ENCODE measurements at places on chromosomes 12 and 14.
A peak's percentile ranks its signal among the peaks of the same experiment; 100 is the strongest.

DNA sequence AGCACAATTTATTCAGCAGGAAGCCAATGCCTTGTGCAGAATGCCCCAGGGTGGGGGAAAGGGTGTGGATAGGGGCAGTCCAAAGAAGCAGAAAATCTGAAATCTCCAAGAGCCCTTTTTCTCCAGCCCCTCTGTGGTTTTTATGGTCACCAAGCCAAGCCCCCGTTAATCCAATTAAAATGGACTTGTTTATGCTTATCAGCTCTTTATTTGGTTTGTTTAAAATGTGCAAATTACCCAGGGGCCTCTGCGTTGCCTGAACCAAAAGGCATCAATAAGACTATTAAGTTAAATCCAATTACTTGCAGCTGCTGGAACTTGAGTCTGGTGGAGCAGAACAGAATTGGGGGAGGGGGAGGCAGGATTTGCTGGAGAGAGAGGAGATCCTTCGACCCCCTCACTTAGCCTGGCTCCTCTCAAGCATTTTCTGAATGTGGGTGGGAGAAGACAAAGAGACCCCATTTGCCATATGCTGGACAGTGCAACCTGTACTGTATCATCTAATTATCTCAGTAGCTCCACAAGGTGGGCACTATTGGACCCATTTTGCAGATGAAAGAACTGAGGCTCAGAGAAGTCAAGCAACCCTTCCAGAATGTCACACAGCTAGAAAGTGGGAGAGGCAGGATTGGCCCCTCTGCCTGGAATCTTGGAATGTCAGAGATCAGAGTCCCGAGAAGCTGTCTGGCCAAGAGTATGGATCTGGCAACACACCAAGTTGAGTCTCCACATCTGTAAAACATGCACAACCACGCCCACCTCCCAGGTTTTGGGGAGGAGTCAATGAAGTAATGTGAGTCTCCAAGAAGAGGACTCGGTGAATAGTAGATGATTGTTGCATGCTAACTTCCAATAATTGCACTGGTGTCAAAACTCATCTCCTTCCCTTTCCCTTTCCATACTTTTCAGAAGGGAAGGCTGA is 66.9 kb downstream of the CMKLR1 start:
- no peak for DNase-seq

DNA sequence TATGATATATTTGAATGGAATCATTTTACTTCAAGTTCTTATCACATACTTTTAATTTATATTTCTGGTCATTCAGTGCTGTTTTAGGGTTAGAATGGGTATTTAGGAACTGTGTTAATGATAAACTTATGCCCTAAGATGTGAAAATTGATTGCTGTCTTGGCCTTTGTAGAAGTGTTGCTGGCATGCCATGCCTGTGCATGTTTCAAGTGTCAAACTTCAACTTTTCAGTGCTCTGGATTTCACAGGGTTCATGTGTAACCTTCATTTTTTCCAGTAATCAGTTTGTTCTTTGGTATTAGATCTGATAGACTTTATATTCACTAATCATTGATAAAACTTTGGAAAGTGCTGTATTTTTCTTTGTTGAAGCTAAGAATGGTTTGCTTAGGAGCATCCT is 36.6 kb downstream of the YLPM1 start:
- DNase-seq, result no peak

DNA sequence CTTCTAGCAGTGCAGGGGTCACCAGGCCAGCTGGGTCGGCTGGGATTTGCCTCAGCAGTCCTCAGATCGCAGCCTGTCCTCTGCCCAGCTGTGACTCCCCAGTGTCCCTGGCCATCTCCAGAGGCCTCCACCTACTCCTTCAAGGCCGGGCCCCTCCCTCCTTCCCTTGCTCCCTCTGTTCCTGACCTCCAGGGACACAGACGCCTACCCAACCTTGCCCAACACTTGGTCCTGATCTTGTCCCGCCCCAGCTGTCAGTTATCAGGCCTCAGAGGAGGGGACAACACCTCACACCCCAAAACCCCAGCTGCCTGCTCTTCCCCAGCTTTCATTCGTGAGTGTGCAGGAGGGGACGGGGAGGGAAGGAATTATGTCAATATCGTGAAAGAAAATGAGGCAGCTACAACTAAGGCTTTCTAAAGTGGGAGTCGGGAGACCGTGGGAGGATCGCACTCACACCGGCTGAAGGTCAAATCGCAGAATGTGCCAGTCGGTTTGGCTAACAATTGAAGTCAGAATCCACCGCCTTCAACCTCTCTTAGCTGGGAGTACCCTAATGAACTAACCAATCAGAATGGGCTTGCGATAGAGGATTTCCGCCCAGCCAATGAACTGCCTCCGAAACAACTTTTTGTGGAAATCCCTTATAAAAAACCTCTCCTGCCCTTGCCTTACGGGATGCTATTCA is 9.4 kb upstream of the PLBD2 start:
- DNase-seq, result peak; percentile 25

- no peak for DNase-seq
Observed at GRCh38 chr14:31884776-31885379, 192.2 kb upstream of the ARHGAP5 start.

GRCh38 chr14:21476523-21476924 is 235 bp downstream of the RAB2B start:
- DNase-seq, result no peak

GRCh38 chr12:124525455-124525854 is 42.0 kb downstream of the NCOR2 start:
- DNase-seq, result no peak

DNA sequence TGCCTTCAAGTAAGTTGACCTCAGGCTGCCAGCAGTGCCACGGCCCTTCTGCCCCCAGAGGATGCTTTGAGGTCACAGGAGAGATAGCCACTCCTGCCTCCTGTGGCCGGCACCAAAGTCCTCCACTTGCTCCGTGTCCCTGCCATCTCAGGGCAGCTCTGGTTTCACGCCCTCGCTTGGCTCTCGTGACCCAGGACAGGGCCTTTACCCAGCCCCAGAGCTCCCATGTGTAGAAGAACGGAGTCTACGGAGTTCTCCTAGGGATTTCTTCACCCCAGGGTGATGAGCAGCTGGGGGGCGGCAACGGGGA is 178.1 kb downstream of the ADGRD1 start:
- DNase-seq, result no peak

- DNase-seq, result no peak
Observed at GRCh38 chr14:93186956-93187355, 1.8 kb downstream of the LYSET start.

GRCh38 chr14:94379291-94380224 is 8.8 kb downstream of the SERPINA1 start:
- no peak for DNase-seq

DNA sequence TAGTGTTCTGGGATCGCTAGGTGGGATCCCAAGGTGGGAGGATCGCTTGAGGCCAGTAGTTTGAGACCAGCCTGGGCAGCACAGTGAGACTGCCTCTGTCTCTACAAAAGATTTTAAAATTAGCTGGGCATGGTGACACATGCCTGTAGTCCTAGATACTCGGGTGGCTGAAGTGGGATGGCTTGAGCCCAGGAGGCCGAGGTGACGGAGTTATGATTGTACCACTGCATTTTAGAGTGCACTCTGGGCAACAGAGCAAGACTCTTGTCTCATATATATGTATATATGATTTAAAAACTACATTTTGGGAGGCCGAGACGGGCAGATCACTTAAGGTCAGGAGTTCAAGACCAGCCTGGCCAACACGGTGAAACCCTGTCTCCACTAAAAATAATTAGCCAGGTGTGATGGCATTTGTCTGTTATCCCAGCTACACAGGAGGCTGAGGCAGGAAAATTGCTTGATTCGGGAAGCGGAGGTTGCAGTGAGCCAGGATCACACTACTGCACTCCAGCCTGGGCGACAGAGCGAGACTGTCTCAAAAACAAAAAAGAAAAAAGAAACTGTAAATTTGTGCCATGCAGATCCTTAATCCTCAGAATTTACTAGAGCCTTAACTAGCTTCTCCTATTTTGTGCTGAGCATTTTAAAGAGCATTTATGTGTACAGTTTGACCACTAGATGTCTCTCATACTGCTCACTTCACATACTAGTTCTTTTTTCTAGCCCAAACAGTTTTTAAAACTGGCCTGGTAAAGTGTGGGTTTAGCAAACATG is 114.8 kb downstream of the MON2 start:
- peak; percentile 80 for DNase-seq

- no peak for DNase-seq
Observed at GRCh38 chr12:112025808-112026375, 12.7 kb downstream of the ERP29 start.

DNA sequence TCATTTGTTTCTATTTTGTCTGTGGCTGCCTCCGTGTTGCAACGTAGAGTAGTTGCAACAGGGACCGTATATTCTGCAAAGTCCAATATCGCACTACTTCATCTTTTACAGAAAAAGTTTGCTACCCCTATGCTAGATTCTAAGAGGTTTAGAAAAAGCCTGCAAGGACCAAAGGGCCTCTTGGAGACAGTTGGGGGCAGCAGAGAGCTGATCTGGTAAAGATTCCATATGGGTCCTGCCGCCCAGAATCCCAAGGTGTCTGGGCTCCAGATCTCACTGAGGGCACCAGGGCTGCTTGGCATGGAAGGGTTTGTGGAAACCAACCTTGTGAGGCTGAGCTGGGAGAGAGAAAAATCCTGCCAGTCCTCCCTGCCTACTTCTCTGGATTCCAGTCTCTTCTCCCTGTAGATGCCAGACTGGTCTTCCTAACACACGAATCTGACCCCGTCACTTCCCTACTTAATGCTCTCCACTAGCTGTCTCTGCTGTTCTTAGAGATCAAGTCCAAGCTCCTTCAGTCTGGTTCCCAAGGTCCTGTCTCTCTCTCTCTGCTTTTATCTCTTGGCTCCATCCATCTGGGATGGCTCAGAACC is 74.6 kb downstream of the GLRX5 start:
- peak; percentile 72 for DNase-seq

- no peak for DNase-seq
Observed at GRCh38 chr14:22434030-22434429, 155.0 kb downstream of the DAD1 start.

DNA sequence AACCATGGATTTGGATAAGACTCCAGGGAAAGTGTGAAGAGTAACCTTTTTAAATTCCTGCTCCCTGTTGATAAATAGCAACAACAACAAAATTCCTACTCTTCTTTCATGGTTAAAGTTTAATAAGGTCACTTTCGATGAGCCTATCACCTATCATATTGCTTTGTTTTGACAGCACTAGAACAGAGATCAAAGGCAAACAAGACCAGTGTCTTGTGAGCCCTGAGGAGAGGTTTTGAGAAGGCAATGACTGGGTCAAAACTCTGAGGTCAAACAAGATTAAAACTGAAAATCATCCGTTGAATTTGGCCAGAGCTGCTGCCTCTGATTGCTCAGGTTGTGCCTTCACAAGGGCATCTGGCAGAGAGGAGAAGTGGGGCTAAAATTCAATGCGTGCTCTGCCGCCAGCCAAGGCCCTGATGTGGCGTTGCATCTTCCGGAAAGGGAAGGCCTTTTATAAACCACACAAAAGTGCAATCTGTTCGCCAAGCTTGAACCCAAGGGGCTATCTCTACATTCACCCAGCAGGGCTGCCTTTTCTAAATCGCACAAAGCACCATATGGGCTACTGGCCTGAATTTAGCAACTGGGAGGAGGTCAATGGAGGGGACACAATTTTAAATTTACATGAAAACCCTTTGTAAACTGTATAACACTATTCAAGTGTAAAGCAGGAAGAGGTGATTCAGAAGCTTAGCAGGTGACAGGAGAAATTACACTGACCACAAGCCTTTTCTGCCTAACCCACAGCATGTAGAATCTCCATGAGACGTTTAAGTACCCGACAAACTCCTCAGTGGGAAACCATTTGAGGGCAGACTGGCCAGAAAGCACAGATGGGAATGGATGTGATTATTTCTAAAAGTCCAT is 140.8 kb downstream of the DAD1 start:
- DNase-seq, result peak; percentile 78

- no peak for DNase-seq
Observed at GRCh38 chr12:40794087-40794486, 101.8 kb downstream of the CNTN1 start.

GRCh38 chr12:119446459-119446858 is 111.9 kb downstream of the CCDC60 start:
- no peak for DNase-seq

- peak; percentile 9 for DNase-seq
Observed at GRCh38 chr12:52081263-52081733, 1.8 kb downstream of the SMIM41 start.

DNA sequence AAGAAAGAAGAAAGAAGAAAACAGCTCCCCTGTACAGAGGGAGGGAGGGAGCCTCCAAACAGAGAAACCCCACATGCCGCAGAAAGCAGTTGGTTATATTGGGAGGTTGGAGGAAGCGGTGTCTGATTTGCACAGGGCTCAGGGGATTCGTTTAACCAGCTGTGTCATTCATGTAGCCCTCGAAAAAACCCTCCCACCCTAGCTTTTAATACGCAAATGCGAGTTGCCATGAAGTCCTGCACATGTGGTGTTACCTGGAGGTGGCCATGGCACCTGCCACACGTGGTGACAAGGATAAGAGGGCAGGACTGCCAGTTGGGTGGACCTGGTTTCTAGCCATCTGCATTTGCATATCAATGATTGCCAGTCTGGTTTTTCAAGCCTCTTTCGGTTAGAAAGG is 40.9 kb downstream of the TMEM30B start:
- no peak for DNase-seq

DNA sequence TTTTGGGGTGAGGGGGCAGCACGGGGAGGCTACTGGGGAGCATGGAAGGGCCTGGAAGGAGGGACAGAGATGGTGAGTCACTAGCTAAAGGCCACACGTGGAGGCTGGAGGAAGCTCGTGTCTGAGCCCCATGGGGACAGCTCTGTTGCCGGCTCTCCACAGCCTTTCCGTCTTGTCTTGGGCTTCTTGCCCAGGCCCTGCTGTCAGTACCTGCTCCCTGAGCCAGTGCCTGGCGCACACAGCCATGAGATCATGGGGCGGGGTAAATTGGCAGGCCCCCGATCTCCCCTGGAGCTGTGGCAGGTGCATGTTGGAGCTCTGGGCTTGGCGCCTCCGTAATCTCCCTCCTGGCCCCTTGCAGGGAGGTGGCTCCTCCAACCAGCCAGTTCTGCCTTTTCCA is 16.1 kb upstream of the KRT80 start:
- DNase-seq, result no peak

- DNase-seq, result no peak
Observed at GRCh38 chr12:105935981-105936380, 202.8 kb downstream of the NUAK1 start.

DNA sequence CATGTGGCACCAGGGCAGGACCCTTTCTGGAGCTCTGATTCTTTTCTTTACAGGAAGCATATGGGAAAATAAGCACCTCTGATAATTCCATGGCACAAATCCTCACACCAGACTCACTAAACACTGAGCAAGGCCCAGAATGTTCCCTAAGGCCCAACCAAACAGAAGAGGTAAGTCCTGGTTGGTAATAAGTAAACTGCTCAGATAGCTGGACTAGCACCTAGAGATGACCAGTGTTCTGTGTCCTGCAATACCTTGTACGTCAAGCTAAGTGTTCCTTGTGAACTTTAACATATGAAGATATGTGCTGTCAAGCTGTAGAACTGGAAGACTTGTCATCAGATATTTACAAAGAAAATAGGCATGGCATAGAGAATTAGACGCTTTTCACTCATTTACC is 186.7 kb downstream of the ESR2 start:
- DNase-seq, result no peak

- DNase-seq, result no peak
Observed at GRCh38 chr12:21613931-21614330, 9.3 kb upstream of the GYS2 start.

- DNase-seq, result no peak
Observed at GRCh38 chr12:4943067-4943937, 33.6 kb downstream of the KCNA1 start.

Data from brain (organoid and tissue), 16 donors.